ENCODE measurements at places on chromosomes 12 and 14.

DNA sequence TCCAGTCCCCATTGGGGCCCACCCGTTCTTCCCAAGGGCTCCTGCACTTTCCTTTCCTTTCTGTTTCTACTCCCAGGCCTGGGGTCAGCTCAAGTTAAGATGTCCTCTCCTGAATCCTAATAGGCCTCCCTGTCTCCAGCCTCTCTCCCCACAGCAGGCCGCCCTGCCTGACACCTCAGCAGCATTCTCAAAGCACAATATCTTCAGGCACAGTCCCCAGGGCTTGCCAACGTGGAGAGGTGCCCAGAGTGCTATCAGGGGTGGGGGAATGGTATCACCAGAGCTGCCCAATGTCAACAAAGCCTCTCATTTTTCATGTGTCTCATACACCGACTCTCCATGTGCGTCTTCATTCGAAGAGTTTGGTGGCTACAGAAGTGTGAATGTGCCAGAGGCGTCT lies 123.0 kb downstream of the FOXN3 start:
- DNase-seq: no peak

DNA sequence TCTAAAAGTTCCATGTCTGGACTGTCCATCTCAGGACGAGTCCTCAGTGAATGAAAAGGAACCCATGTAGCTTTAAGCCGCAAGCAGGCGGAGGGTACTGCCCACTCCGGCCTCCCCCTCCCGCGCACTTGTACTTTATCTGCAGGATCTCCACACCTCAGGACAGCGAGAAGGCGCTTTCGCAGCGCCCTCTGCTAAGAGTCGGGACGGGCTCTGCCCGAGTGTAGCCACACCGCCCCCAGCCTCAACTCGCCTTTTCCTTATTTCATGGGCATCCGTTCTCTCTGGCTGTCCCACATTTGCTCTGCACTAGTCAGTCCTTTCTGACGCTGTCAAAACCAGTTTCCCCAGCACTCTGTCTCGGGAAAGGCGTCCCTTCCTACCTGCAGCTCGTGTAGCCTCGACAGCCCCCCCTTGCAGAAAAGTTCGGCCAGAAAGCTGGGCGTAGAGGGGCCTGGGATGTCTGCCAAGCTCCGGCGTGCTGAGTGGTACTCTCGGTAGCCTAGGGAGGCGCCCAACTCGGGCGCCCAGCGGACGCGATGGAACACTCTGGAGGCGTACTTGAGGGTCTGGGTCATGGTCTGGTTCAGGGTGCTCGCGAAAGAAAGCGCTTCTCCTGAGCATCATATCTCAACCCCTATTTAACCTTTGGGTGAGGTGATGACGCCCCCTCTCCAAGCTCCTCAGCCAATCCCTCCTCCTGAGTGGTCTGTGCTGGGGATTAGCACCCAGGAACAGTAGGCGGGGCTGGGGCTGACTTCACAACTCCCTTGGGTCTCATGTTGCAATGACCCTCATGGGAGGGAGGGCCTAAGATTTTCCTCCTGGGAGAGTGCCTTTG lies at the start of gene CYP27B1:
Gene CYP27B1 (minus strand): TSS at position 615 of the 841 bp plus-strand sequence. CDS start 37 bp downstream, at position 578.
- peak; percentile 80 for DNase-seq

- DNase-seq: no peak
These were observed 255.7 kb downstream of the ADGRD1 start for GRCh38 chr12:131209082-131210070.

GRCh38 chr14:90438841-90439240 lies 42.0 kb downstream of the CALM1 start:
- peak; percentile 24 for DNase-seq

DNA sequence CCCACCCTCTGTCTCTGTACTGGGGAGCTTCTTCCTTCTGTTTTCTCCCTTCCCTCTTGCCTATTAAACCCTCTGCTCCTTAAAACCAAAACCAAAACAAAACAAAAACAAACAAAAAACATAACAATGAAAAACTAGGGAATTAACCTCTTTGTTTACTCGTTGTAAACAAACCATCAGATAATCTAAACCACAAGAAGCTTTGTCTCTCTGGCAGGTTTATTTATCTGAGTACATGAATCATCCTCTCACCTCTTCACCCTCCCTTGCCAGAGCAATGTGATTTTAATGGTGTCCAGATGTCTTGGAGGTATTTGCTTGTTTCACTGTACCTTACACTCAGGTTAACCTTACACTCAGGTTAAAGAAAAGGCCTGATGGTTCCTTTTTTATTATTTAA lies 66.1 kb downstream of the DYRK2 start:
- no peak for DNase-seq

GRCh38 chr12:15575671-15576541 lies 213.3 kb downstream of the EPS8 start:
- DNase-seq: no peak

- DNase-seq: no peak
These were observed 314.7 kb upstream of the ATP2B1 start for GRCh38 chr12:90023207-90023900.

GRCh38 chr12:96050139-96050538 lies 14.8 kb upstream of the LTA4H start:
- no peak for DNase-seq

DNA sequence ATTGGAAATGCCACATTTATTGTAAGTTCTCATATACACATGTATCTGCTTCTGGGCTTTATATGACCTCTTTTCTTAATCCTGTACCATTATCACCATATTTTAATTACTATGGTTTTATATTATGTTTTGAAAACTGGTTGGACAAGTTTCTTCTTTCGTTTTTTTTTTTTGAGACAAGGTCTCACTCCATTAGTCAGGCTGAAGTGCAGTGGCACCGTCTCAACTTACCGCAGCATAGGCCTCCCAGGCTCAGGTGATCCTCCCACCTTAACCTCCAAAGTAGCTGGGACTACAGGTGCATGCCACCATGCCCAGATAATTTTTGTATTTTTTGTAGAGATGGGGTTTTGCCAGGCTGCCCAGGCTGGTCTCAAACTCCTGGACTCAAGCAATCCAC lies 44.6 kb downstream of the GALNT4 start:
- no peak for DNase-seq

- DNase-seq: no peak
These were observed 39.8 kb downstream of the CPM start for GRCh38 chr12:68893201-68893600.

DNA sequence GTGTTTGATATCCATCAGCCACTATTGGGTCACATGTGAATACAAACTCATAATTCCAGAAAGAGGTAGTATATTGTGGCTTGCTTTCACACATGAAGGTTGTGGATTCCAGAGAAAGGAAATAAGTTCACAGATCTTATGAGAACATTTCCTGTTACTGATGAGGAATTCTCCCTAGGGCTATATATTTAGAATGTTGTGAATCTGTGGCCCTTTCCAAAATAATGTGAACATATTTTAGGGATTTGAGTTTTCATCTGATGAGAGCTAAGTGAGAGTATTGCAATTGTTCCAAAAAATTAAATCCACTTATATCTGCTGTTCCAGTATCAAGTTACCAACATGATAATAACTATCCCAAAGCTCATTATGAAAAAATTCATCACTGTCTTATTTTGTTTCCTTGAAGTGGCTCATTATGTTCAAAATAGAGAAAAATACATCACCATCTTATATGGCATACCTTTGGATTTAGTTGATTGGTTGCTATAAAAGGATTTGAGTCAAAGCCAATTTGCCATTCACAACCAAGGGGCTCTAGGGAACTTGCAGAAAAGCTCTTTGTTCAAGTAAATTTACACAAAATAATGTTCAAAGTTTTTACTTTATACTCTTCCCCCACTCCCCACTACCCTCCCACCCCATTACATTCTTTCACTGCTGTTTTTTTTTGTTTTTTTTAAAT lies 76.3 kb downstream of the MYRFL start:
- DNase-seq: peak; percentile 42

DNA sequence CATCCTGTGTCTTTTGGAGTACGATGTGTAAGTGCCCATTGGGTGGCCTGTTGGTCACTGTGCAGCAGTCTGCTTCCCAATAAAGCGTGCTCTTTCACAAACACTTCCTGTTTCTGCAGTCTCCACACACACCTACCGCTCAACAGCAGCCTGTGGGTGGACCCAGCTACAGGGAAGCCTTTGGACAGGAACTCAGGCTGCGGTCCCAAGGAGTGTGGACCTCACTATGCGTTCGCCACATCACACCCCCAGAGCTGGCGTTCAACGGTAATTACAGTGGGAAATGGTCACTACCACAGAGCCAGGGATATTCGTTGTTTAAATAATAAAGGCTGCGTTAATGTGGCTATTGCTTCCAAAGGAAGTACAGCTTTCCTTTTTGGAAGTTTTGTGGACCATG lies 16.2 kb downstream of the PSMC1 start:
- DNase-seq: no peak

GRCh38 chr12:44930972-44931600 lies 55.0 kb upstream of the NELL2 start:
- peak; percentile 60 for DNase-seq

GRCh38 chr14:43803076-43803689 lies 703.9 kb downstream of the FSCB start:
- DNase-seq: no peak

DNA sequence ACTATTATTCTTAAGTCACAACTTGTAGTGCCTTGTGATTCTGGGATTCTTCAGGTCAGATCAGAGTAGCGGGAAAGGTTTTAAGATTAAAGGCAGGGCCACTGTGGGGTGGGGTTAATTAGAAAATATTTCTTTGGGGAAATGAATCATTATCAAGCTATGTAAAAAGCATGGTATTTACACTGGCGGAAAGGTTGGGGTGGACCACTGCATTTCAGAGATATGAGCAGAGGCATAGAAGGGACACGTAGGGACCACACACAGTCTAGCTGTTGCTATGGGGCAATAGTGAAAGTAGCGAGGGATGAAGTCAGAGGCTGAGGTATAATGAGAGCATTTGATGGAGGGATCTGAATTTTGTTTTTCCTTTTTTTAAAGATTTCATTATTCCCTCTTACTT lies 31.7 kb upstream of the KCNH3 start:
- peak; percentile 93 for DNase-seq
